Stimulated activated CD4-positive, alpha-beta T cell treated with anti-CD3 and anti-CD28 coated beads, Interleukin-12 subunit alpha, Interleukin-12 subunit beta, amount 100 ng/mL, for 4 hours (primary cell): ENCODE measurements at places on chromosomes 1 and 21.
A peak's percentile ranks its signal among the peaks of the same experiment; 100 is the strongest.

DNA sequence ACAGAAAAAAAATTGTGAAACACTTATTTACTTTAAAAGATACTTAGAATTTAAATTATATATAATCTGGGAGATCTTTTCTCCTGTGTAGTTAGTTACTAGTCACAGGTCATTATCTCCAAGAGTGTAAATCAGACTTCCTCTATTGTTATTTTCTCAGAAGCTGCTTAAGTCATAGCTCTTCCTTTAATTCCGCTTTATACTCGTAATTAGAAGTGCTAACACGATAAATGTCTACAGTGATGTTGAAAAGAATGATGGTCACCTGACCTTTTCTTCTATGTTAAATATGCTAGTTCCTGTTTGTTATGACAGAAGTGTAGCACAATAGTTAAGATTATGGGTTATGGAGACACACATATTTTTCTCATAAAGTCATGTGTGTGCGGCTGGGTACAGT lies 123.6 kb downstream of the TGFB2 start:
- DNase-seq: no peak

- DNase-seq: no peak
Observed at GRCh38 chr1:175331891-175332290, 139.3 kb upstream of the KIAA0040 start.

GRCh38 chr1:78168306-78168705 lies 122.5 kb downstream of the GIPC2 start:
- DNase-seq: no peak

GRCh38 chr1:30014031-30014430 lies 709.4 kb downstream of the MATN1 start:
- DNase-seq: no peak

GRCh38 chr1:228865627-228866330 lies 130.5 kb downstream of the RHOU start:
- no peak for DNase-seq

GRCh38 chr1:156149374-156150332 lies 3.7 kb upstream of the SEMA4A start:
- no peak for DNase-seq

- DNase-seq: no peak
Observed at GRCh38 chr1:67522001-67522441, 91.8 kb upstream of the SERBP1 start.

GRCh38 chr1:160208557-160209320 lies 3.6 kb downstream of the PEA15 start:
- no peak for DNase-seq

- no peak for DNase-seq
Observed at GRCh38 chr21:8994640-8995511, 1526.5 kb upstream of the TPTE start.

- DNase-seq: no peak
Observed at GRCh38 chr21:45543710-45544448, 1.6 kb upstream of the SLC19A1 start.

DNA sequence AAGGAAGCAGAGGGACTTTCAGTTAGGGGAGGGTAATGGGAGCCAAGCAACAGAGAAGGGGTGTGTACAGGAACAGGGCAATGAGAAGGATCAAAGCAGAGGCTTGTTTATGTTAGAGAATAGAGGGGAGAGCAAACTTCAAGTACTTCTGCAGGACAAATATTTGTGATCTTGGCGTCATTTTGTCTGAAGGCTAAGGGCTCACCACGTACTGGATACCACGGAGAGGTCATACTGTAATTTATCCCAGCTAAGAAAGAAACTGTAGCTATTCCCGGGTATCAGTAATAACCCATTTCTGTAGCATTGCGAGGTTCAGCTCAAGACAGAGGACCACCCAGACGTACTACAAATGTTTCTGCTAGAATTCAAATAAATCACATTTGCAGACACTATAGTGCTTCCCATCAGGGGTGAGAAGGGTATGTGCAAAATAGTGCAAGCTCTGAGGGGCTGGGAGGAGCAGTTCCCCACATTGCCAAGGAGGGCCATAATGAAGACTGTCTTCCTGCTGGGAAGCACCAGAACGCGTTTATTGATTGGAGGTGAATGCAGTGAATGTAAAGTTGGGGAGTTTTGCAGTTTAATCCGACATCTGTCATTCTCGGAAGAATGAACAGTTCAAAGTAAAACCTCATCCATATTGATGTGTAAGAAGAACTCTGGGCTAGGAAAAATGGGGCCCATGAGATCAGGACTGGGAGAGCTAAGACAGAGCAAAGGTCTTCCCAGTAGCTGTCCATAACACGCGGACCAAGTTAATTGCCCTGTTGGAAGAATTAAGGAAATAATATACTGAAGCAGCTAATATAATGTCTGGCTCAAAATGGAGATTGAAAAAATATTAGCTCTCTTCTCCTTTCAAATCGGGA lies 136.9 kb downstream of the RWDD3 start:
- DNase-seq: no peak

DNA sequence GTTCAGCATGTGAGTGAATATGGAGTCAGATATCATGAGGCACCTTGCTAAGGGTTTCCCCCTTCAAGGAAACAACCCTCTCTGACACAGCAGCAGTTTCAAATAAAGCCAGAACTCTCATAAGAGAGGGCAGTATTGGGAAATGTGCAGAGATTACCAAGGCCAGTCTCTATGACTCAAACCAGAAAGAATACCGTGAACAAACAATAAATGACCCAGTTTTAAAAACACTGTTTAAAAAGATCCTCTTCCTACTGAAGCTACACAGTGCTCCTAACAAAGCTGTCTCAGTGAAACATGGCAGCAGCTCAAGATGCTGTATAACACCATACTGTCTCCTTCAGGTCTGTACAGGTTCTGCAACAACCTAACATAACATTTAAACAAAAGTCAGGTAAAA lies 102.6 kb downstream of the KIAA0319L start:
- no peak for DNase-seq

GRCh38 chr1:199242601-199243000 lies 603.8 kb downstream of the PTPRC start:
- no peak for DNase-seq

DNA sequence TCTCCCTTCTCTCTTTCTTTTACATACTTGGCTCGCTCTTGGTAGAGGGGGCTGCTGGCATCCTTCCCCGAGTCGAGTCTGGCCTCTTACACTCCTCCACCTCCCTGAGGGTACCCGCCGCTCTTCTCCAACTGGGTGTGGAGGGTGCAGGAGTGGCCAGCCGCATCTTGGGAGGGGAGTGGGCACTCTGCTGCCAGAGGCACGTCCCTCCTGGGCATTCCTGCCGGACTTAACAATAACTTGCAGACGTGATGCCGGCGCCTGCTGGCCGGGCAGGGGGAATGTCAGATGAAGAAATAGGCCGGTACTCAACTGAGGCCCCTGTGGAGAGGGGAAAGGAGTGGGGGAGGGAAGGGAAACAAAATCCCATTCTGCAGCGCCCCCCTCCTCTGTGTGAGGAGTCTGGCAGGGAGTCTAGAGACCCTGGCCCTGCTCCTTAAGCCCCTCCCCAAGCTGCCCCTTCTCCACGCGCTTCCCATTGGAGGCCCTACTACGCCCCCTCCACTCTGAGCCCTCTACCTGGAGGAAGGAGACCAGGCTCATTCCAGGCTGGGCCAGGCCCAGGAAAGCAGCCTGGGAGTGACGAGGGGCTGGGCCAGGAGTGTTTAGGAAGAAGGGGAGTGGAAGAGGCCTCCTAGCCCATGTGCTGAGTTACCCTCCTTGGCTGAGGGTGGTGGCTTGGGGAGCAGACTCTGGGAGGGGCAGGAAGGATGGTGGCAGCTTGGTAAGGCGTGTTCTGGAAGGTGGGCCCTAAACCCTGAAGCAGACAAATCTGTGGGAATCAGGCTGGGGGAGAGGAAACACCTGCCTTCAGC lies 1.8 kb downstream of the ATP2B4 start:
- no peak for DNase-seq

DNA sequence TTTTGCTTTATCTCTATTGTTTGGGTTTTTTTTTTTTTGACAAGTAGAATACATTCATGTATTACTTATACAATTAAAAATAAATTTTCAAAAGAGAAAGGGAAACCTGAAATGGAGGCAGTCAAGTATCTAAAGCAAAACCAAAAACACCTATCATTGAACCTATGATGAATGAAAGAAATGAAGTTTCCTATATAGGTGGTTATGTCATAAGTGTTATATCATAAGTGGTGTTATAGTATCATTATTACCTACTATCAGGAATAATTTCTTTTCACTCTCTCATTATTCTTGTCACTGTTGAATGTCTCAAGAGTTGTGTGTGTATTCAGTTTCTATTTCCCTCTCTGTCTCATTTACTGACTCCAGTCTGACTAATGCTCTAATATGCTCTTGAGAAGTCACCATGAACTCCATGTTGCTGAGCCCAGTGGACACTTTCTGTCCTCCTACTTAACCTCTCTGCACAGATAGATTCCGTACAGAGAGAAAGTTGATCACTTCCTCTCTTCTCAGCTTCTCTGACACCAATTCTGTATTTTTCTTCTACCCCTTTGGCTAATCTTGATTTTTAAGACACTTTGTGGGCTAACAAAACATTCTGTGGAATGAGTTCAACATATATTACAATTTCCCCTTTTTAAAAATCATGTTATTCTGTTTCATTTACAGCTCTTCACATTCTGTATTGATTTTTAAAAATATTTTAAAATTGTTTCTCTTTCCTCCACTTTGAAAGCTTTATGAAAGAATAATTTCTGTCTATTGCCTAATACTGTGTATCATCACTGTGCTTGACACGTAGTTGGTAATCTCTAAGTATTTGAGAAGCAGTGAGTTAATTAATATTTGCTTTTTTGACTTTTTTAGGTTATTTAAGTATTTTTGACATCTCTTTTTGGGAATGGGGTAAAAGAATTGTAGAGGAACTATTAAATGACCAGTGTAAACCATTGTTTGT lies 50.1 kb downstream of the RASAL2 start:
- DNase-seq: no peak

GRCh38 chr1:207858806-207859205 lies 52.1 kb downstream of the CD34 start:
- no peak for DNase-seq

DNA sequence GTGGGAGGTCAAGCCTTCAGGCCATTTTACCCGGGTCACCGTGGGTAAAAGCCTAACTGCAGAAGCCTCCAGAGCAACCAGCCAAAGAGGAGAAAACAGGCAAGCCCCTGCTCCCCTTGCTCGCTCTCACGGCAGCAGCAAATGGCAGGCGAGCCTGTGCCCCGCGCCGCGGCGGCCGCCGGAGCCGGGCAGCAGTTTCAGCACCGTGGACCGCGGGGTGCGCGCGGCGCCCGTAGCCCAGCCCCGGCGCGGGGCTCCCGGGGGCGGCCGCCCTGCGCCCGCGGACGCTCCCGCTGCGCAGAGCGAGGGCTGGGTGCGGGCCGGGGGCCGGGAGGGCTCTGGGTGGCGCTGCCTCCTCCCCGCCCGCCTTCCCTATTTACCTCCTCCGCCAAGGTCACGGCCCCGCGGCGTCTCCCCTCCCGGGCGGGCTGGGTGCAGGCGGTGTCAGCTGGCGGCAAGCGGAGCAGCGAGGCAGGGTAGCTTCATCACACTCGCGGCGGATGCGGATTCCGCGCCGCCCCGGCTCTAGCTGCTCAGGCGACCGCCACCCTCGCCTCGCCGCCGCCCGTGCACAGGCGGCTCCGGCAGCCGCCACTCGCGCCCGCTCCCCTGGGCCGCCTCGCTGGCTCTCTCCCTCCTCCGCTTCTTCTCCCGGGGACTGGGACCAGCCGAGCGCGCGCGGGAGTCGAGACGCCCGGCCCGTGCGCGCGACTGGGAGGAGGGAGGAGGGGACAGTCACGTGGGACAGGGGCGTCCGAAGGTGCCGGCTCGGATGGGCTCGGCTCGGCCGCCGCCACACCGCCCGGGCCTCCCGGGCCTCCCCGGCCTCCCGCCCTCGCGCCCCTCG lies at the start of gene RGS7:
TSS of gene RGS7 (minus strand) at position 687 of the 847 bp plus-strand sequence.
- no peak for DNase-seq

DNA sequence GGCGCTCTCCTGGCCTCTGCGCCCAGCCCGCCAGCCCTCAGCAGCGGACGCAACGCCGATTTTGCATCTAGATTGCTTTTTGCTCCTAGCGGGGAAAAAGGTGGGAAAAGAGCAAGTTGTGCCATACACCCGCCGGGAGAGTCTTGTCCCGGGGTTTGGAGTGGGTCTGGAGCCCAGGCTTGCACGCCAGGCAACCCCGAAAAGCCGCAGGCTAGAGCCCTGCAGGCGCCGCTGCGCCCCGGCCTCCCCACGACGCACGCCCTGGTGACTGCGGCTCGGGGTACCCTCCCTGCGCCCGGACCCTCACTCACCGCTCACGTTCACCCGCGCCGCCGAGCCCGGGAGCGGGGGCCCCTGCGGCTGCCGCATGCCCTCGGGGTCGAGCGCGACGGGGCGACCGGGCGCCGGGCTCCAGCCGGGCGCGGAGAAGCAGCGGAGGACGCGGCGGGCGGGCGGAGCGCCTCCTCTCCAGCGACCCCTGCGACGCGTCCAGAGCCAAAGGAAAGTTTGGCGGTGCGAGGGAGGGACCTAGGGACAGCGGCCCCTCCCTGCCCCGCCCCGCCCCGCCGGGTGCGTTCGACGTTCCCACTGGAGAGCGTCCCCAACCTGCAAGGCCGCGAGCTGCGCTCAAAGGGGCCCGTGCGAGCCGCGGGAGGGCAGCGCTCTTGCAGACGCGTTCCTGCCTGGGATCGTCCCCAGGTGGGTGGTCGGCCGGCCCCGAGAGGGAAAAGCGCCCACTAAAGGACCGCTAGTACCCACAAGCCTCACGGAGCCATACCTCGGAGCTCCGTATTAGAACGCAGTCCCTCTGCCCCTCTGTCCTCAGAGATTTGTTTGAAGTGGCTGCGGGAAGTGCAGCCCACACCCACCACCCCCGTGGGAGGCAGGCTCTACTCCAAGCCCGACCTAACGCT lies at the start of gene LPAR3:
TSS of gene LPAR3 (minus strand) at position 502 of the 914 bp plus-strand sequence. CDS start 27,086 bp downstream, outside the sequence.
- DNase-seq: peak; percentile 14

DNA sequence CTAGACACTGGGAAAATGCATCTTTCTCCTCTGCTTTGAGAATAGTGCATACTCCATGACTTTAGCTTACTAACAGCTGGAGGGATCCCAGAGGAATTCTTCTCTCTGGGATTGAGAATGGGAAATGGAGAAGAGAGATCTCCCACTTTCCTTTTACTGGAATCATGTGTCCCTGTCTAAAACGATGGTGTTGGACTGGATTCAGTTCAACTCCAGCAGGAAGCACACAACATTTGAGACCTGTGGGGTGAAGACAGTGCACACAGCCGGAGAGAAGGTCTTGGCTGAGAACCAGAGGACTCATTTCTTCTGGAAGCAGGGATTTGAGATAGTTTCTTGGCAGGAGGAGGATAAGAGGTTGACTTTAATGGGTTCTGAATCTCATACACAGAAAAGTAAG lies 58.7 kb downstream of the TRABD2B start:
- DNase-seq: no peak

DNA sequence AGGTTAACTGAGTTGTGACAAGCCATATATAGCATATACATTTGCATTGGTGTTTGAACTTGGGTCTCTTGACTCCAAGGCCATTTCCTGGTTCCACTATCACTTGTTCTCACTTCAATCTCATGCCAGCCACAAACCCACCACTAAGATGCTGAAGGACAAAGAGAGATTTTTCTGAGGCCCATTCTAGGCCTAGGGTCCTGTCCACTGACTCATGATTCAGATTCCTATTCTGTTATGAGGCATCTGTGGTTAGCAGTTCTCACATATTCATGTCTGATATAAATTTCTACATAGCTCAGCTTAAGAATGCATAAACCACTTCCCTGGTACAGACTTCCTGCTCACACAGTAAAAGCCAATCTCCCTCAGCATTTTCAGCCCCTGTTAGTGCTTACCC lies 326.1 kb upstream of the BEND5 start:
- DNase-seq: no peak
